ENCODE measurements at places on chromosomes 5 and 9. TPM values are rescaled to one million over a fixed set of nuclear protein-coding genes. Genes with fewer than 3 reads are reported as not detected.

DNA sequence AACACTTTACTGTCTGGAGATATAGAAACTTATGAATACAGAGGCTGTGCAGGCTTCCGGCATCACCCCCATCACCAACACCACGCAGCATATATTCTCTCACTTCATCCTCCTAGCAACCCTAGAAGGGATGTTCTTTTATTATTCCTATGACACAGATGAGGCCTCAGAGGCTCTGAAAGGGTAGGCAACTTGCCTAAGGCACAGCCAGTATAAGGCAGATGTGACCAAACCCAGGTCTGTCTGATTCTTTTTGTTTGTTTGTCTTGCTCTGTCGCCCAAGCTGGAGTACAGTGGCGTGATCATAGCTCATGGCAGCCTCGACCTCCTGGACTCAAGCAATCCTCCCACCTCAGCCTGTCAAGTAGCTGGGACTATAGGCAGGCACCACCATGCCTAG lies 22.8 kb upstream of the CORO2A start:
- no peak for DNase-seq

- DNase-seq, result no peak
These were observed 5.1 kb downstream of the SNX30 start for GRCh38 chr9:112755675-112756074.

GRCh38 chr9:6459718-6460117 lies 46.7 kb downstream of the UHRF2 start:
- DNase-seq, result no peak

DNA sequence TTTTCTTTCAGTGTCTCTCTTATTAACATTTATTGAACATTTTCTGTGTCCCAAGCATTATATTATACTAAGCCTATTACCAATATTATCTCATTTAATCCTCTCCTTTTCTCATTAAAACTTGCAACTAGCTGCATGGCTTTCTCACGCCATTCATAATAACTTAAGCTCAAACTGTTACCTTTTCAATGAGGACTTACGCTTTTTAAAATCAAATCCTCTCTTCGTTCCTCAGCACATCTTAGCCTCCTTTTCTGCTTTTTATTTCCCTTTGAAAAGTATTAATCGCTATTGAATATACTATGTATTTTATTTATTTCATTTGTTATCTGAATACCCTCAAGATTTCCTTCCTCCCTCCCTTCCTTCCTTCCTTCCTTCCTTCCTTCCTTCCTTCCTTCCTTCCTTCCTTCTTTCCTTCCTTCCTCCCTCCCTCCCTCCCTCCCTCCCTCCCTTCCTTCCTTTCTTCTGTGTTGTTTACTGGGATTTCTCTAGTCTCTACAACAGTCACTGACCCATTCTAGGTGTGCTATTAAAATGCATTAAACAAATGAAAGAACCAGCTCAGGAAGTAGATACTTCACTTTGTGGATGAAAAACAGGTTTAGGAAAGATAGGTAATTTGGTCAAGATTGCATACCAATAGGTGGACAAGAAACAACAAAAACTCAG lies 294.1 kb upstream of the TUT7 start:
- no peak for DNase-seq

- no peak for DNase-seq
These were observed 2.0 kb upstream of the DOLPP1 start for GRCh38 chr9:129078691-129079503.

MAN1B1 gene
- total RNA-seq, result 65.3 TPM

P4HA2 gene
- 190 TPM for total RNA-seq

STK32A gene
- 5.5 TPM for total RNA-seq
